HCT116 (cell line): ENCODE measurements at places on chromosomes 4 and X. TPM values are rescaled to one million over a fixed set of nuclear protein-coding genes. Genes with fewer than 3 reads are reported as not detected.

GRCh38 chr4:8533274-8533865 is 46.8 kb upstream of the GPR78 start:
- H3K4me1 ChIP-seq: peaks cover 55% of the 10 kb centered on the region
- no peak overlapping the region for H3K4me3 ChIP-seq
- no peaks in the 10 kb centered on the region for H3K27me3 ChIP-seq

DNA sequence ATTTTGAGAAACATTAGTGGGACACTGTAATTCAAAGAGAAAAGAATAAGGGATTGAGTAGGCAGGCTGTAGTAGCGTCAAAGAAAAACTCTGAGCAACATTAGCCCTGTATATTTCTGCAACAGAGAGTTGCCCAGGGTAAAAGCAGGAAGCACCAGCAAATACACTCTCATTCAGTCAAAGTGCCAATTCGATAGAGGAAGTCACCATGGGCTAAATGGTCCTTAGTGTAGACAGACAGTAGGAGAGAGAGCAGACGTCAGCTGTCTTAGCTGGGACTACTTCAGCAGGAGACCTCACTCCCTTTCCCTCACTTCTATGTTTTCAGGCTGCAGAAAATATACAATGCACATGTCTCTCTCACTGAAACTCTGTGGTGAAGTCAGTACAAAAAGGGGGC is 2073.8 kb upstream of the TENM3 start:
- H3K27me3 ChIP-seq: no peaks in the 10 kb centered on the region
- no peak overlapping the region for H3K27ac ChIP-seq
- no peak for DNase-seq
- no peak overlapping the region for H3K4me3 ChIP-seq
- no peaks in the 10 kb centered on the region for H3K4me1 ChIP-seq
- no peaks in the 10 kb centered on the region for H3K36me3 ChIP-seq

- no peak overlapping the region for H3K4me3 ChIP-seq
- no peak for DNase-seq
- H3K27me3 ChIP-seq: no peaks in the 10 kb centered on the region
Measured at GRCh38 chr4:24547979-24548378, 36.4 kb downstream of the DHX15 start.

GRCh38 chrX:40079572-40079971 is 18.2 kb downstream of the BCOR start:
- peaks cover 7% of the 10 kb centered on the region; the same call in 1 of the 2 replicates for H3K36me3 ChIP-seq
- H3K4me3 ChIP-seq: no peak overlapping the region
- DNase-seq: no peak

DNA sequence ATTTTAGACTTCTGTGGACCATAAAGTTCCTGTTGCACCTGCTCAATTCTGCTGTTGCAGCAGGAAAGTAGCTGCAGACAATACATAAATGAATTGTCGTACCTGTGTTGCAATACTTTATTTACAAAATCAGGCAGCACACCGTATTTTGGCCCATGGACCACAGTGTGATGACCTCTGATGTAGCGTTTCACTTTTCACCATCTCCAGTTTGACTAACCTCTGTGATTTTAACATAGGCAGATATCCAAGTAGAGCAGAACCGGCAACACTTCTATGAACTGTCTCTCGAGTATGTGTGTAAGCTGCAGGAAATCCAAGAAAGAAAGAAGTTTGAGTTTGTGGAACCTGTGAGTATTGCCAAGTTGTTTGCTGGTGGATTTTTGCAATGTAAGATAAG is 132.7 kb downstream of the ARHGAP10 start:
- no peaks in the 10 kb centered on the region for H3K27me3 ChIP-seq
- DNase-seq: no peak
- H3K4me3 ChIP-seq: no peak overlapping the region
- no peak overlapping the region for H3K27ac ChIP-seq
- no peaks in the 10 kb centered on the region for H3K36me3 ChIP-seq

PAGE5 gene
- total RNA-seq: not detected
